ENCODE measurements at places on chromosomes 3 and 15. TPM values are rescaled to one million over a fixed set of nuclear protein-coding genes. Genes with fewer than 3 reads are reported as not detected.
A peak's percentile ranks its signal among the peaks of the same experiment; 100 is the strongest.

DNA sequence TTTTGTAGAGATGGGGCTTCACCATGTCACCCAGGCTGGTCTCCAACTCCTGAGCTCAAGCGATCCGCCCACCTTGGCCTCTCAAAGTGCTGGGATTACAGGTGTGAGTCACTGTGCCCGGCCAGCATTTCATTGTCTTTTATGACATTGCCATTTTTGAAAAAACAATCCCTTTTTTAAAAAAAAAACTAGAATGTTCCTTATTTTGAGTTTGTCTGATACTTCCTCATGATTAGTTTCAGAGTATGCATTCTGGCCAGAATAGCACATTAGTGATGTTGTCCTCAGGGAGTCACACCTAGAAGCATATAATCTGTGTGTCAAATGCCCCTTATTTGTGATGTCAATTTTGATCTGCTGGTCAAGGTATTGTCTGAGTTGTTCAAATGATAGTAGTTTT, 21.2 kb upstream of the NMD3 start:
- peak; percentile 22 for DNase-seq

GRCh38 chr3:126914226-126914625, 68.7 kb upstream of the PLXNA1 start:
- DNase-seq = no peak

DNA sequence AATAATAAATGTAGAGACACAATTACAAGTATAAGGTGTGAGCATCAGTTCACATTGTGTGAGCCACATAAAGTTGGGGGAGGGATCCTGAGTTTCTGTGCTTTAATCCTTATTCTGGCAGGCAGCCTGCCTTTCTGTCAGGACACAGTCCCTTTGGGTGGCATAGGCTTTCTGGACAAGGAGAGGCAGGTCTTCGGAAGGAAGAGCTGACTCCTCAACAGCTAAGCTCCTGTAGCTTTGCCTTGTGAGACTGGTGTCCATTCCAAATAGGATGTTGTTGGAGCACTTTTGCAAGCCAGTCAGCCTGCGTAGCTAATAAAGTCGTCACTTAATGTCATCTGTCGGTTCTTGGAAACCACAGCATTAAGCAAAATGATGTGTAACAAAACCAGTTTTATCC, 151.9 kb upstream of the MCTP2 start:
- DNase-seq = no peak

- DNase-seq = peak; percentile 49
These were observed 108.8 kb downstream of the DPH6 start for GRCh38 chr15:35437157-35437556.

DNA sequence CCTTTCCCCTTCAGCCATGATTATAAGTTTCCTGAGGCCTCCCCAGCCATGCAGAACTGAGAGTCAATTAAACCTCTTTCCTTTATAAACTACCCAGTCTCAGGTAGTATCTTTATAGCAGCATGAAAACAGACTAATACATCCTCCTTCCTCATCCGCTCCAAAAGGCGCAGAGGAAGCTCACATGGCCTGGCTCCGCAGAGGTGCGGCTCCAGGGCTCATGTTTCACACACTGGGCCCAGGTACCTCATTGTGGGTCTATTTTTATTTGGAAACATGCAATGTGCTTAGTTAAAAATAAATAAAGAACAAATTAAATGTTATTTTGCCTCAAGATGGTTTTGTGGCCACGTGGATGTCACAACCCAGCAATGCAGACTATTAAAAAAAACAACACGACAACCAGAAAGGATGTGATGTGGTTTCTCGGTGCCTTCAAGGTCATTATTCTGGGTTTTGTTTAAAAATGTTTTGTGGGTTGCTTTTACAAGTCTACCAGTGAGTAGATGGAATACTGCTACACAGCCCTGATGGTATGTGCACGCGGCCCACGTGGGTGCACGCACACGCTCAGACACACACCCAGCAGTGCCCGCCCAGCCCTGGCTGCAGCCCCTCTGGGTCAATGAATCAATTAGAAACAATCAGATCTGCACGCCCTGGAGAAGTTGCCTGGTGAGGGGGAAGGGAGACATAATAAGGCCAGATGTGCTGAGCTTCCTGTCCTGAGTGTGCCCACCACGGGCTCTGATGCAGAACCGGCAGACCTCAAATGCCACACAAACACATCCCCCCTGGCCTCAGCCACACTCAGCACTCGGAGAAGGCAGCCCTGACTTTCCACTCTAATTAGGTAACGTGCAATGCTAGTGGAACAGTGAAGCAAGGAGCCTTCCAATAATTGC, 140.1 kb downstream of the ADAMTS17 start:
- DNase-seq = peak; percentile 66

DNA sequence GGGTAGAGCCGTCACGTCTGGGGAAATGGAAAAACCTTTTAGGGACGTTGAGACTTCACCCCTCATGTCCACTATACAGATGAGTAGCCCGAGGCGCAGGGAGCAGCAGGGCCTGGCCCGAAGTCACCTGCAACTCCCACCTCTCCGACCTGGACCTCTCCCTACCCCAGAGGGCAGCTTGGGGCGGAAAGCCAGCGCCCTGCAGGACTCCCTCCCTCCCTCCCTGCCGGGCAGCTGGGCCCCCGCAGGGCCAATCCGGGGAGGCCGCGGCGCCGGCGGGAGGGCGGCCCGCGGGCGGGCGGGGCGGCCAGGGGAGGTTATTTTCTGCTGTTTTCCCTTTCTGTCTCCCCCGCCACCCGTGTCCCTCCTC, 2.0 kb downstream of the WNT7A start:
- DNase-seq = no peak

GRCh38 chr15:74549816-74550215, 8.8 kb downstream of the ARID3B start:
- no peak for DNase-seq

GRCh38 chr15:44661576-44661975, 1.9 kb downstream of the SPG11 start:
- no peak for DNase-seq

Gene PEX11A
- 10.7 TPM for total RNA-seq

Gene FOXB1
- total RNA-seq = not detected

Gene GLDN
- 0.74 TPM for total RNA-seq

Gene CFAP100
- total RNA-seq = not detected
